ENCODE measurements at places on chromosomes 3 and 15. TPM values are rescaled to one million over a fixed set of nuclear protein-coding genes. Genes with fewer than 3 reads are reported as not detected.

SLC12A1 gene
- not detected for polyA plus RNA-seq

THAP10 gene
- 2.7 TPM for polyA plus RNA-seq

DNA sequence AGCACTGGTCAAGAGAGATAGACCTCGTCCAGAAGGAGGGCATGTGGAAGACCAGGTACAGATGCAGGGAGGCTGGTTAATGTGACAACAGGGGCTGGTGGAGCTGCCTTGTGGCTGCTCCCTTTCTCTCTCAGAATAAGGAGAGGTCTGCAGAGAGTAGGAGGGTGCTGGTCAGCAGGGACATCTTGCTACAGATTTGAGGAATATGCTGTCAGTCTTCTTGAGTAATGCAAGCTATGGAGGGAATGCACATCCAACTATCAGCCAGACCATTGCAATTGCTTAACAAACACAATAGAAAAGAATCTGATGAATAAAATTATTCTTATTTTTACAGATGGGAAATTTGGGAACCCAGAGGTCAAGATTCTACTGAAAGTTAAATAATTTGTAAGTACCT, 20.3 kb upstream of the SIAH2 start:
- DNase-seq: no peak

GRCh38 chr15:75062706-75063105, 39.3 kb downstream of the PPCDC start:
- no peak for DNase-seq

DNA sequence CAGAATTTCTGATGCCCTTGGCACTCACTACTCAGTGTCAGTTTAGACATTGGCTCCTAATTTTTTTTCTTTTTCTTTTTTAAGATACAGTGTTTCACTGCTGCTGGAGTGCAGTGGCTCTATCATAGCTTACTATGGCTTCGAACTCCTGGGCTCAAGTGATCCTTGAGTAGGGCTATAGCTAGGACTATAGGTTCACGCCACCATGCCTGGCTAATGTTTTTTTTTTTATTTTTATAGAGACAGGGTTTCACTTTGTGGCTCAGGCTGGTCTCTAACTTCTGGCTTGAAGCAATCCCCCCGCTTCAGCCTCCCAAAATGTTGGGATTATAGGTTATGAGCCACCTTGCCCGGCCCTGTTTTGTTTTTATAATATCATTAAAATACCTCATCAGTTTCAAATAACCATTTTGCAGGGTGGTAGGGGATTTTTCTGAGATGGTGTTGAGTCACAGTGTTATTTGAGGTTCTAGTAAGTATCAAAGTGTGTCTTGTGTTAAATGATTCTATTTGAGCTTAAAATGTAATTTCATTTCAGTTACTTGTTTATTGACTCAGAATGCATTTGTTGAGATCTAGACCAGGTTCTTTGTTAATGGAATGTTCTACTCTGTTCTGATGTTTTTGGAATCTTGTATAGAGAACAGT, 7.0 kb downstream of the FNDC3B start:
- no peak for DNase-seq

Data from AG04450 (cell line).